ENCODE measurements at places on chromosomes 6 and 20.
A peak's percentile ranks its signal among the peaks of the same experiment; 100 is the strongest.

DNA sequence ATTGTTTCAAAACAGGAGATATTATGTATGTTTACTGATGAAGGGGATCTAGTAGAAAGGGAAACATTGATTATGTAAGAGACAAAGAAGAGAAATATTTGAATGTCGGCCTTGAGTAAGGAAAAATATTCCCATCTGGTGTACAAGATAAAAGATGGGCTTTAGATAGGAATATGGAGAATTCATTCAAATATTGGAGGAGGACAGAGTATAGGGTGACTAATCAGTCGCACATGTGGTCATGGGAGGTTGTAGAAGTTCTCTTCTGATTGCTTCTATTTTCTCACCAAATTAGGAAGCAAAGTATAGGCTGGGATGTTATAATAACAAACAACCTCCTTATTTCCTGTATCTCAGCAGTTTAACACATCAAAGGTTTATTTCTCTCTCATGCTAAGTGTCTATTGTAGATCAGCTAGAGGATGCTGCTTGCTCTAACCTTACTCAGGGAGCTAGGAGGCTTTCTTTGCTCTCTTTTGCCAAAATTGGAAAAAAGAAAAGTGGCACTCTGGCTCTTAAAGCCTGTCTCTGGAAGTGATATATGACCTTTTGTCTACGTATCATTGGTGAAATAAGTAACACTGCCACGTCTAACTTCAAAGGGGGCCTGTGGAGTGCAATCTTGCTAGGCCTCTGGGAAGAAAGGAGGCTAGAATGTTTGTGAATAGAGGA lies 1.2 kb upstream of the HDDC2 start:
- DNase-seq: peak; percentile 66

- no peak for DNase-seq
Measured at GRCh38 chr20:1321654-1321939, 7.3 kb downstream of the SDCBP2 start.

DNA sequence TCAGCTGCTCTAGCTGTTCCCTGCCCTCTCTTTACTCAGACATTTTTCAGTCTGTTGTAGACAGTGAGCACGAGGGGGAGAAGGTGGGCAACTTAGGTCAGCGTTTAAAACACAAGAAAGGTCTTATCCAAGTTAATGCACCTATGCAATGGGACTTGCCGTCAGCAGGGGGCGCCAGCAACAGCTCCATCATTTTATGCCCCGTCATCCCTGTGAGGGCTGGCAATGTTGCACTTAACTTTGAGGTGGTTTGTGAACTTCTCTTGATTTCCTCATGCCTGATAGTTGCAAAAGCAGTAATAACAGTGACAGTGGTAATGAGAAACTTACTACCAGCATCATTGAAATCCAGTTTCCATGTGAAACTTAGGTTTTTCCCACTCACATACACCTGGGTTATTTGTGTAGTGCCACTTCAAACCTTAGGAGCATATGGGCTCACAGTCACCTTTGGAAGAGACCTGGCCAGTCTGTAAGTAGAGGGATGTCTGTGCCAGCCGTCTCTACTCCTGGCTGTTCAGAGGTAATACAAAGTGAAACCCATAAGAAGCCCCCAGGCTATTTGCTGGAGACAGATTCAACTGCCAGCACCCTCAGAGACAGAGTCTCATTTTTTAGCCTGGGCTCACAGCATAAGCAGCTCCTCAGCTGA lies 44.9 kb upstream of the ID1 start:
- DNase-seq: peak; percentile 85

DNA sequence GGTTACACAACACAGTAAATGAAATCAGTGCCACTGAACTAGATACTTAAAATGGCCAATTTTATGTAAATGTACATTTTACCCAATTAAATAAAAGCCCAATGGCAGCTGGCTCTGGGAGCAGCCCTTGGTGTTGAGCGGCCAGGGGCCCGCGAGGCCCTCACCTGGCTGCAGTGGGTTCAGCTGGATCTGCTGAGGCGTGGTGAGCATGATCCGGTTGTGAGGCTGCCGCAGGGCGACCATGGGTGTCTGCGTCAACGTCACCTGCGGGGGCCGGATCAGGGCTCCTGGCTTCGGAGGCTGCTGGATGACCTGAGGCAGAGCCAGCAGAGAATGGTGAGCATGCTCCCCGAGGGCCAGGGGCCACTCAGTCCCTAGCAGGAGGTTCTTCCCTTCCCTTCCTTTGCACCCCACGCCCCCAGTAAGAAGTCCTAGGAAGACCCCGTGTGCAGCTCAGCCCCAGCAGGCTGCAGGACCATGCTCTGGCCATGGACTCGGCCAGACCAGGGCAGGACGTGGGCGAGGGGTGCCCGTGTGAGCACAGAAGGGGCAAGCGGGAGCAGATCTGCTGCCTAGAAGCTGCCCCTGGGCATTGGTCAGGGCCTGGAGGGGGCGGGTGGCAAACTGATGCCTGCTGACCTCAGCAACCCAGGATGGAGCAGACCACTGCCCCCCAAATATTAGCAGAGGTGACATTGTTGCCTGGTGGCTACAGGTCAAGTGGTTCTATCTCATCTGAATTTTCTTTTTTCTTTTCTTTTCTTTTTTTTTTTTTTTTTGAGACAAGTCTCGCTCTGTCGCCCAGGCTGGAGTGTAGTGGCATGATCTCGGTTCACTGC lies 61.9 kb downstream of the TAF4 start:
- no peak for DNase-seq

- DNase-seq: peak; percentile 84
Measured at GRCh38 chr6:12957321-12958051, 240.9 kb downstream of the PHACTR1 start.

GRCh38 chr20:10854976-10855375 lies 181.2 kb upstream of the JAG1 start:
- no peak for DNase-seq

GRCh38 chr20:8133310-8133768 lies 1.3 kb downstream of the PLCB1 start:
- no peak for DNase-seq

DNA sequence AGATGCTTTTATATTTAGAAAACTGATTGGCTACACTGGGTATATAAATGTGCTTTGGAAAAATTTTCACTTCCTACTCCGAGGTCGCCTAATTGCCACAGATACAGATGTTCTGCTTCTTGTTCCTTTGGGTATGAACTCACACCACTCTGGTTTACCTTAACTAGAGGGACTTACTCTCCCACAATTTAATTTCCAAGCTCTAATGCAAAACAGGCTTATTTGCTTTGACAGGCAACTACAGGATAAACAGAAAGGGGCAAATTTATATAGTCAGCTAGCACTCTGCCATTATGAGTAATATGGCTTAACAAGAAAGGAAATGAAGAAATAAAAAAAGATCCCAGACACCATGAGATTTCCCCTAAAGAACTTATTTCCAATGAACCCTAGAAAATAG lies 156.9 kb upstream of the ZFP64 start:
- no peak for DNase-seq

DNA sequence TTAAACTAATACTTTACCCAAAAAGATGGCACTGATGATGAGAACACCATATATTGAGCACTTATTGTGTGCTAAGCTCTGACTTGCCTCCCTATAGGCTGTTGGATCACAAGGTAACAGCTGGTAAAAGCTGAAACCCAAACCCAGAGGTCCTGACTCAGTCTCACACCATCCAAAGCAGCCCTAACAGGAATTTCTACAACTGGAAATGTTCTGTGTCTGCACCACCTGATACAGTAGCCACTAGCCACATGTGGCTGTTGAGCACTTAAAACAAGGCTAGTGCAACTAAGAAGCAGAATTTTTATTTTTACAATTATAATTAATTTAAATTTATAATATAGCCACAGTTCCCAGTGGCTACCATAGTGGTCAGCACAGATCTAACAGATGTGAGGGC lies 15.6 kb upstream of the MATN4 start:
- DNase-seq: no peak

GRCh38 chr6:134391205-134391604 lies 73.3 kb upstream of the SGK1 start:
- DNase-seq: no peak

- DNase-seq: peak; percentile 76
Measured at GRCh38 chr20:8790442-8791074, 278.3 kb upstream of the PLCB4 start.

DNA sequence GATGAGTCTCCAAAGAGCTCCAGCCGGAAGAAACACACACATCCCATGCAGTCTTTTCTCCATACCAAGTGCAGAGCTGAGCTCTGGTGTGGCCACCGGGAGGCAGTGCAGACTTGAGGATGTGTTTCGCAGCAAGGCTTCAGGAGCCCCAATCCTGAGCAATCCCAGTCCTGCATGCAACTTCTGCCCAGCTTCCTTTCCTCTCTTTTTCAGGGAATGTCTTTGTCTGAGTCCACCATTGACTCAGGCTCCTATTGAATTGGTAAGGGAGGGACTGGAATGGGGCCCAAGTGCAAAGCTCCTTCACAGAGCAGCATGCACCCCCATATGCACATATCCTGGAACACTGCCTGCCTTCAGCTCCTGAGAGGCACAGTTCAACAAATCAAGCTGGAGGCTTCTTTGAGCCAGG lies 50.5 kb upstream of the ASIP start:
- DNase-seq: peak; percentile 77

All from OCI-M1 (cell line).